ENCODE measurements at places on chromosomes 16 and 17. TPM values are rescaled to one million over a fixed set of nuclear protein-coding genes. Genes with fewer than 3 reads are reported as not detected.

GRCh38 chr17:77622647-77623046 is 335.9 kb upstream of the TNRC6C start:
- no peak for DNase-seq
- no peak overlapping the region for H3K4me3 ChIP-seq
- H3K4me1 ChIP-seq = peaks cover 14% of the 10 kb centered on the region
- no peak overlapping the region for H3K27ac ChIP-seq

DNA sequence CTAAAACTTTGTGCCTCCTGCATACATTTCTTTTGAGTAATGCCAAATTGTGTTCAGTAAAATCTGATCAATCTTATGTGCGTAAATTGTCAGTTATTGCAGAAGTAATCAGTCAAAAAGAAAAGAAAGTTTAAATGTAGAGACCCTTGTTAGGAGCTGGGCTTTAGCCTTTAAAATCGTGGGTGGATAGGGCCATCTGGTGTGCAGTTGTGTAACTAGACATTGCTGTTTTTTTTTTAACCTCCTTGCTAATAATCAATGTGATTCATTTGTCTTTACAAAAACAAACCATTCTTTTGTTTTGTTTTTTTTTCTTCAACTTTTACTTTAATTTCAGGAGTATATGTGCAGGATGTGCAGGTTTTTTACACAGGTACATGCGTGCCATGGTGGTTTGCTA is 5.3 kb upstream of the WWOX start:
- H3K4me3 ChIP-seq = no peak overlapping the region
- H3K4me1 ChIP-seq = peaks cover 10% of the 10 kb centered on the region
- H3K27ac ChIP-seq = no peak overlapping the region

DNA sequence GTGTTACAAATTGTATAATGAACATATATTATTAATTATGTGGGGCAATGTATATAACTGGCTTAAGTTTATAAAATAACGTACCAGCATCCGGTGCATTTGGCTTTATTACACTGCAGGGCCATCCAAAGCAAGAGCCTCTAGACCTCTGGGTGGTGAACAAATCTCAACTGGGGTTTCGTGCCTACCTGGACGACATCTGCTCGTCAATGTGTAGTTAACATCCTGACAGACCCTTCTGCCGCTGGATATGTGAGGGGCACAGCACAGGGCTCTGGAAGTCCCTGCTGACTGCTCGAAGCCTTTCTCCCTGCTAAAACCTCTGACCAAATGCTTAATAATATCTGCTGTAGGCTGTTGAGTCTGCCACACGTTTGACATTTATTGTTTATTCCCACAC is 2.3 kb downstream of the TMEM186 start:
- DNase-seq = no peak
- H3K4me3 ChIP-seq = peak overlapping the region; percentile 26

GRCh38 chr16:6576606-6577005 is 756.0 kb upstream of the RBFOX1 start:
- no peak overlapping the region for H3K27ac ChIP-seq
- H3K4me3 ChIP-seq = no peak overlapping the region
- H3K36me3 ChIP-seq = no peaks in the 10 kb centered on the region
- H3K27me3 ChIP-seq = no peaks in the 10 kb centered on the region

DNA sequence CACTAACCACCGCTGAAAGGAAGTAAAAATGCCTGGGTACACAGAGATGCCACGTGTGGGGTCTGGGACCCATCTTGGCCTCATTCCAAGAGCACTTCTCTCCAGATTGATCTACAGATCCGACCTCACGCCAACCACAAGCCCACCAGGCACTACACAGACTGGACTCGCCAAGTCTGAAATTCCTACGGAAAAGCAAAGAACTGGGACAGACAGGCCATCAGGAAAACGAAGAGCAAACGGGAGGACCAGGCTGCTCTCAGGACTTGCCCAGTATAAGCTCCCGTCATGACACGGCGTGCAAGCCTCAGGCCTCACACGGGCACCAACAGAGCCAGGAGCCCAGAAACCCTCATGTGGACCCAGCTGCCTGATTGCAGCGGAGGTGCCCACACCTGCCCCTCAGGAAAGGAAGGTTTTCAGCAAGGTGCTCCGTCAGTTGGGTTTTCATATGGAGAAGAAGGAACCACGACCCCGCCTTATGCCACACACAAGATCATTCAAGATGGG is 20.1 kb upstream of the C16orf95 start:
- no peaks in the 10 kb centered on the region for H3K27me3 ChIP-seq
- no peak for DNase-seq
- peak overlapping the region; percentile 65 for H3K27ac ChIP-seq
- H3K4me3 ChIP-seq = no peak overlapping the region
- peaks cover 40% of the 10 kb centered on the region for H3K36me3 ChIP-seq

DNA sequence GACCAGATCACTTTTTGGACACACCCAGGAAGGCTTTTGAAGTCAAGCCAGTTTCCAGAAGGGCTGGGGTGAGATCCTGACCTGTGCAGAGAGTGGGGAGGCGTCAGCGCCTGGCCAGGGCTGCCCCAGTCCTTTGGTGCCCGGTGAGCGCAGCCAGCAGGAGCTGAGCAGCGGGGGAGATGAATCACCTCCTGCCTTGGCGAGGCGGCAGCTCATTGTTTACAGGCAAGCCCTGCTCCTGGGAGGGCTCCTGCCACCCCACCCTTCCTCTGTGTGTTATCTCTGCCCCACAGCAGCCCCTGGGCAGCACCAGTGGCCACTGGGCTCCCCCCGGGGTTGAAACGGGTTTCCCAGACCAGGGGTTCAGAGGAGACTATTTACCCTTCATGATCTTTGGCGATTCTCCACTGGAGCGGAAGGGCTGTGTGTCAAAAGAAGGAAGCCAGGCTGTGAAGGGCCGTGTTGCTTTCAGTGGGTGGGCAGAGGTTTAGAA is 14.1 kb upstream of the ITGB4 start:
- peaks cover 15% of the 10 kb centered on the region for H3K36me3 ChIP-seq
- no peaks in the 10 kb centered on the region for H3K27me3 ChIP-seq
- H3K4me3 ChIP-seq = no peak overlapping the region

SLC35G6 gene
- not detected for total RNA-seq

DNA sequence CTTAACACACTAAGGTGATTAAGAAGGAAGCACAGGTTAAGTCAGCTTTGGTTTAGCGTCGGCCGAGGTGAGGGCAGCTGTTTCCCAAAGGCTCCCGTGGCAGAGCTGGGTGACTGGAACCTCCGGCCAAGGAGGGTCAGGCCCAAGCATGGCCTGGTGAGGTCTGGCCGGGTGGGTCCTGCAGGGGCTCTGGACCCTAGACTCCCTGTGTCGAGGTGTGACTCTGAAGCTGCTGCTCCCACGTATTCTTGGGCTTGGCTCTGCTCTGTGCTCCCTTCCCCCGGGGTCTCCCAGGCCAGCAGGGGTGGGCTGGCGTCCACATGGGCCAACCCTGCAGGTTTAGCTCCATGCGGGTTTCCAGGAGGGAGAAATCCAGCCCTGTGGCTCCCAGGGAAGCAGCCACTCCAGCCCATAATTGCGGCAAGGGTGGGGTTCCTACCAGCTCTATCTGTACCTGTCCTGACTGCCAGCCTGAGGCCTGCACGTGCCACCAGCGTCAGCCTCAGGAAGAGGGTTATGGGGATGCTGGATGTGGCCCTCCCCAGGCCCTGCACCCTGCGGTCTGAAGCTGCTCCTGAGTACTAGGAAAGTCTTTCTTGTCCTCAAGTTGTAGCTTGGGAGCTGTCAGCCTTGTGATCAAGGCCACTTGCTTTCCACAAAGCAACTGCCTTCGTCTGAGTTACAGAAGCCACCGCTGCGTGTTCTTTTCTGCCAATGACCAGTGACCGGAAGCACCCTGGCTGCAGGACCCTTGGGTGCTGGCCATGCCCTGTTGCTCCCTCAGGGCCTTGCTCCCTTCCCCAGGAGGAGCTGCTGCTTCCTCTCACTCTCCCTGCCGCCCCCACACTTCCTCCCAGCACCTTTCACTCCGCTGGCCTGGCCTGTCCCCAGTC is 4.8 kb downstream of the CDK5R1 start:
- peak overlapping the region; percentile 95 for H3K4me3 ChIP-seq
- H3K4me1 ChIP-seq = peaks cover 67% of the 10 kb centered on the region
- no peaks in the 10 kb centered on the region for H3K27me3 ChIP-seq
- H3K36me3 ChIP-seq = peaks cover 30% of the 10 kb centered on the region
- peak overlapping the region; percentile 82 for H3K27ac ChIP-seq

- H3K4me3 ChIP-seq = no peak overlapping the region
- H3K4me1 ChIP-seq = peaks cover 11% of the 10 kb centered on the region
- no peaks in the 10 kb centered on the region for H3K27me3 ChIP-seq
- peak; percentile 14 for DNase-seq
Measured at GRCh38 chr17:64572682-64573154, 65.9 kb downstream of the CEP95 start.

- H3K4me1 ChIP-seq = no peaks in the 10 kb centered on the region
- H3K27me3 ChIP-seq = peaks cover 8% of the 10 kb centered on the region
- DNase-seq = no peak
Measured at GRCh38 chr17:56577843-56578204, 15.7 kb upstream of the NOG start.

GRCh38 chr17:15651583-15652110 is 32.1 kb upstream of the FBXW10B start:
- peaks cover 6% of the 10 kb centered on the region for H3K36me3 ChIP-seq
- H3K4me3 ChIP-seq = no peak overlapping the region
- peak; percentile 52 for DNase-seq
- no peak overlapping the region for H3K27ac ChIP-seq

DNA sequence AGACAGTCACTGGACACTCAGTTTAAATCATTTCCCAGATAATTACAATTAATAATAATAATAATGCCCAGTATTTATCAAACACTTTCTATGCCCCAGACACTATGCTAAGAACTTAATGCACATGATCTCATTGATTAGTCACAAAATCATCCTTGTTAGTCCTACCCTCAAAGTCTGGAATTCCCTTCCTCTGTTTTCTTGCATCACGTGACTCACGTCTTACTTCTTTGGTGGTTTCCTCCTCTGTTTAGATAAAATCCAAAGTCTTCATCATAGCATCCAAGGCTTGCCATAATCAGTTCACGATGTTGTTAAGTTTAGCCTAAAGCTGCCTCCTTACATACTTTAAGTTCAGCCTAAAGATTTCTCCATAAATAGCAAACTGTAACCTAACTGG is 471.9 kb downstream of the PMP22 start:
- H3K27ac ChIP-seq = no peak overlapping the region
- DNase-seq = no peak
- H3K36me3 ChIP-seq = no peaks in the 10 kb centered on the region
- no peaks in the 10 kb centered on the region for H3K4me1 ChIP-seq
- H3K27me3 ChIP-seq = peaks cover 8% of the 10 kb centered on the region
